Activated CD4-positive, alpha-beta T cell treated with anti-CD3 and anti-CD28 coated beads, Interleukin-10, Interleukin-2, amounts not matched to agents 100 ng/mL and 50 ng/mL, durations not matched to agents 16 hours and 8 hours (primary cell): ENCODE measurements at places on chromosomes 16 and 17.

- no peak for DNase-seq
Measured at GRCh38 chr16:1915732-1916639, 2.2 kb downstream of the HS3ST6 start.

- DNase-seq: no peak
Measured at GRCh38 chr17:21476867-21477266, 100.7 kb downstream of the KCNJ12 start.

DNA sequence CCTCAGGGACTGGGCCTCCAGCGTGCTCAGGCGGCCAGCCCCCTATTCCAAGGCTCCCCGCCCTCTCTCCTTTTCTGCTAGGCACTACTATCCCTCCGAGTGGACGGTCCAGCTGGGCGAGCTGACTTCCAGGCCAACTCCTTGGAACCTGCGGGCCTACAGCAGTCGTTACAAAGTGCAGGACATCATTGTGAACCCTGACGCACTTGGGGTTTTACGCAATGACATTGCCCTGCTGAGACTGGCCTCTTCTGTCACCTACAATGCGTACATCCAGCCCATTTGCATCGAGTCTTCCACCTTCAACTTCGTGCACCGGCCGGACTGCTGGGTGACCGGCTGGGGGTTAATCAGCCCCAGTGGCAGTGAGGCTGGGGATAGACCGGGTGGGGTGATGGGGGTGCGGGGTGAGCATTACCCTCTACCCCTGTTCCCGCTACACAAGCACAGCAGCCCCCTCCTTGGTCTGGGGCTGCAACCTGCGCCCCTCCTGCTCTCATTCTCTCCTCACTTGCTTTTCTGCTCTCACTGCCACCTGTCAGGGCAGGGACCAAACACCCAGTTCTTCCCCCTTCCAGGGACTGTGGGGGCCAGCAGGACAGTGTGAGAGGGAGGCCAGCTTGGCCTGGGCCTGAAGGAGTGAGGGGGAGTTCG, 1.1 kb downstream of the PRSS41 start:
- DNase-seq: no peak

DNA sequence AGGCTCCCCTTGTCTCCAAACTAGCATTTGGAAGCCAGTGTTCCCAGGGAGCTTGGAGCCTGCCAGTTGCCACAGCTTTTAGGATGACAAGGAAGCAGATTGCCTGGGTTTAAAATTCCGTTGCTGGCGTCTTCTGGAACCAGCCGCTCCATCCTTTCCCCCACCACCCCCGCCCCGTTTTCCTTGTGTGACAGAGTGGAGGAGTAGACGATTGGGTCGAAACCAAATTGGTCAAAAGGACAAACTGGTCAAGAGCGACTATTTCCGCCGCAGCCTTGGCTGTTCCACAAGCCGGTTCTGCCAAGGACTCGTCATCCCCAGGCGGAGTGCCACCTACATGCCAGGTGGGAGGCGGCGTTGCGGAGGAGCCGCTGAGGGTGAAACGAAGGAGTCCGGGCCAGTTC, 91.1 kb downstream of the RPA1 start:
- no peak for DNase-seq

DNA sequence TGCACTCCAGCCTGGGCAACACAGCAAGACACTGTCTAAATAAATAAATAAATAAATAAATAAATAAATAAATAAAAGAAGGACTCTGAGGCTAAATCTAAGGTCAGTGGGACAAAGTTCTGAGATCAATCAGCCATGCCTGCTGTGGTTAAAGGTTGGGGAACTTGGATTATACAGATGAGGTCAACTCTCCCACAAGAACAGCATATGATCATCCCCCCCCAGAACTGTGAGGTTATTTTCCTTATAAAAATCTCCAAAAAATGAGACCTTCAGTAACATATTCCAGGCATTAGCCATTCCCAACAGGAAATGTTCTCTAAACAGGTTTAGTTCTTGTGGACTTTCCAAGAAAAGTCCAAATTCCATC, 90.3 kb downstream of the C16orf95 start:
- DNase-seq: no peak

DNA sequence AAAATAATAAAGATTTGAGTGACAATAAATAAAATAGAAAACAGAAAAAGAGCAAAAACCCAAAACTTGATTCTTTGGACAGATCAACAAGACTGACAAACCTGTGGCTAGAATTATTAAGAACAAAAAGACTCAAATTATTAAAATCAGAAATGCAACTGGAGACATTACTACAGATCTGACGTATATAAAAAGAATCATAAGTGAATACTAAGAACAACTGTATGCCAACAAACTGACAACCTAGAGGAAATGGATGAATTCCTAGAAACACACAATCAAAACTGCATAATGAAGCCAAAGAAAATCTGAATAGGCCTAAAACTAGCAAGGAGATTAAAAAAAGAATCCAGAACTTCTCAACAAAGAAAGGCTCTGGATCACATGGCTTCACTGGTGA, 47.4 kb downstream of the NETO2 start:
- peak; percentile 56 for DNase-seq

DNA sequence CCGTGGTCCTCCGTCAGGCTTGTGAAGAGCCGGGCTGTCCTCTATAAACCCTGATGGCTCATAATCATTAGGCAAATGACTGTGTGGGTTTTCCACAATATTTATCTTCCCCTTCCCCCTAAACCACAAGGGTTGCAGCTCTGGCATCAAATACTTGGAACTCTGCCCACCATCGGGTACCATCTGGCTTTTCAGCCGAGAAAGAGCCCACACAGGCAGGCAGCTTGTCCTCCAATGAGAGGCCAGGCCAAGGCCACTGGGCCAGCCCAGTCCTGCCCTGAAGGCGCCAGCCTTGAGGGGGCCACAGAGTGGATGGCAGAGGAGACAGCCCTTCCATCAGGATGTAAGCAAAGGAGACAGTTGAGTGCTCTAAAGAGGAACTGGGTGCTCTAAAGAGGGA, 31.8 kb upstream of the NAT9 start:
- DNase-seq: no peak

DNA sequence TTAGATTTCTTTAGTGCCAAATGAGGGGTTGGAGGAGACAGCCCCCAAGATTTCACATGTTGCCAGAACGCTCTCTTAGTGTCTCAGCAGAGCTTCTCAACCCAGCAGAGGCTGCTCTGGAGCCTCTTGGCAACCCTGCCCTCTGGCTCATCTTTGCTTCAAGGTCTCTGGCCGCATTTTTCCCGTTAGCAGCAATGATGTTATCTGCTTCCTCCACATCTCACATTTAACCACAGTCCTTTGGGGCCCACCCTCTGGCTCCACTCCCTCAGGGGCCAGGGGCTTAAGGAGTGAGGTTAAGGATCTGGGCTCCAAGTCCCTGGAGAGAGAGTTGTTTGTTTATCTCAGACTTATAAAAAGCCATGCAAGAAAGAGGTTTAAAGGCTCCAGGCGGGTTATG, 3.3 kb upstream of the XYLT1 start:
- DNase-seq: peak; percentile 53

DNA sequence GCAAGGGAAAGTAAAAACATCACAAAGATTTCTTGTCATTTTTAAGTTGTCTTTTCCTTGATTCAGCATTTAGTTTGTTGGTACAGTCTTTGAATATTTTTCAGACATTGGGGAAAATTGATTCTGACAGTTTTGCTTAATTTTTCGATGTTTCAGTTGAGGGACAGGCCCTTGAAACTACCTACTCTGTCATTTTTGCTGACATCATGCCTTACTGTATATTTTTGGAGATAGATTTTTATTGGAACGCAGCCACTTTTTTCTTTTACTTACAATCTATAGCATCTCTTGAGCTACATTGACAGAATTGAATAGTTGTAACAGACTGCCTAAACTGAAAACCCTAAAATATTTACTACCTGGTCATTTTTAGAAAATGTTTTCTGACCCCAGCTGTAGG, 297.1 kb upstream of the KIF2B start:
- no peak for DNase-seq

GRCh38 chr17:30062372-30062771, 54.2 kb upstream of the NSRP1 start:
- DNase-seq: no peak

GRCh38 chr17:67256075-67256732, 11.2 kb upstream of the HELZ start:
- peak; percentile 39 for DNase-seq

DNA sequence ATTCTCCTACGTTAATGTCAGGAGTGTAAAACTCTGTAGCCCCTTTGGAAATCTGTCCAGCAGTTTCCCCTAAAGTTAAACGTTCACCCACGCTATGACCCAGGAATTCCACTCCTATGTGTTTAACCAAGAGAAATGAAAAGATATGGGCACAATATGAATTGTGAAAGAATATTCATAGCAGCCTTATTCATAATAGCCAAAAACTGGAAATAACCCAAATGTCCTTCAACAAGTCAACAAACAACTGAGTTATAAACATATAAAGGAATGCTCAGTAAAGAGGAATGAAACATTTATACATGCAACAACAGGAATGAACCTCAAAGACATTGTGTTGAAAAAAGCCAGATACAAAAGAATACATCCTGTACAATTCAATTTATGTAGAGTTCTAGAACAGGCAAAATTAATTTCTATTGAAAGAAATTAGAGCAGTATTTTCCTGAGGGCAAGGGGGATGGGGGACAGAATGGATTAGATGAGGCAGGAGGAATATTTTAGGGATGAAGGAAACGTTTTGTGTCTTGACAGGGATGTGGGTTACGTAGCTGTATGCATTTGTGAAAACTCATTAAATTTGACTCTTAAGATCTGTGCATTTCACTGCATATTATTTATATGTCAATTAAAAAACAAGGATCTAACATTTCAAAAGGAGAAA, 286.7 kb upstream of the CDH5 start:
- no peak for DNase-seq

DNA sequence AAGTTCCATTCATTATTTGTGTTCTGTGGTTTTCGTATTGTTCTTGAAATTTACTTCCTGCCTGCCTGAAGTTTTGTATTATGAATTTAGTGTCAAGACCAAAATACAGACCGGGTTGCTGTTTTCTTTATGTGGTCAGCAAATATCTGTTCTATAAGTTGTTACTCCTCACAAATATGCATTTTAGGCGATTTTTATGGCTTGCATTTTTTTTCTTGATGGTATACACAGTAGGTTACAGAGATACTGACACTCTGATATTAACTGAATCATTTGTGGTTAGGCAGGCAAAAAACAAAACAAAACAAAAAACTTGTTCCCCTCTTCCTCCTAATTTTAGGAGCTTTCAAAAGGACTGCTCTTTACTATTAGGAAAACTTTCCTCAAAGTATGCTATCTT, 52.6 kb downstream of the BCAS3 start:
- DNase-seq: no peak

- DNase-seq: no peak
Measured at GRCh38 chr17:72590882-72591281, 470.1 kb downstream of the SOX9 start.

GRCh38 chr16:12898551-12898950, 2.8 kb upstream of the SHISA9 start:
- DNase-seq: no peak

- peak; percentile 28 for DNase-seq
Measured at GRCh38 chr16:22008215-22009059, 526 bp downstream of the MOSMO start.

GRCh38 chr16:87410968-87411367, 18.8 kb downstream of the MAP1LC3B start:
- DNase-seq: no peak
